ENCODE measurements at places on chromosomes 5 and 9. TPM values are rescaled to one million over a fixed set of nuclear protein-coding genes. Genes with fewer than 3 reads are reported as not detected.

IL9 gene
- 123 TPM for total RNA-seq

CDK7 gene
- total RNA-seq = 36.2 TPM

CCDC183 gene
- total RNA-seq = 0.21 TPM

PCDHGA7 gene
- 0.07 TPM for total RNA-seq

STING1 gene
- 339 TPM for total RNA-seq

RPS14 gene
- 3,748 TPM for total RNA-seq

ACSL6 gene
- total RNA-seq = 6.0 TPM

REXO4 gene
- 26.3 TPM for total RNA-seq

SGCD gene
- total RNA-seq = not detected

ADAMTS6 gene
- total RNA-seq = 0.44 TPM

POU5F2 gene
- 0.33 TPM for total RNA-seq

GPRIN1 gene
- total RNA-seq = 5.3 TPM

AFAP1L1 gene
- total RNA-seq = not detected

CARTPT gene
- total RNA-seq = not detected

ZNF454 gene
- not detected for total RNA-seq

IL5 gene
- 4.1 TPM for total RNA-seq
